ENCODE measurements at places on chromosomes 6 and 20.
A peak's percentile ranks its signal among the peaks of the same experiment; 100 is the strongest.

- no peak for DNase-seq
These were observed 132.9 kb downstream of the JPH2 start for GRCh38 chr20:44054118-44054517.

- DNase-seq: peak; percentile 75
These were observed 36.9 kb downstream of the B4GALT5 start for GRCh38 chr20:49676581-49677291.

DNA sequence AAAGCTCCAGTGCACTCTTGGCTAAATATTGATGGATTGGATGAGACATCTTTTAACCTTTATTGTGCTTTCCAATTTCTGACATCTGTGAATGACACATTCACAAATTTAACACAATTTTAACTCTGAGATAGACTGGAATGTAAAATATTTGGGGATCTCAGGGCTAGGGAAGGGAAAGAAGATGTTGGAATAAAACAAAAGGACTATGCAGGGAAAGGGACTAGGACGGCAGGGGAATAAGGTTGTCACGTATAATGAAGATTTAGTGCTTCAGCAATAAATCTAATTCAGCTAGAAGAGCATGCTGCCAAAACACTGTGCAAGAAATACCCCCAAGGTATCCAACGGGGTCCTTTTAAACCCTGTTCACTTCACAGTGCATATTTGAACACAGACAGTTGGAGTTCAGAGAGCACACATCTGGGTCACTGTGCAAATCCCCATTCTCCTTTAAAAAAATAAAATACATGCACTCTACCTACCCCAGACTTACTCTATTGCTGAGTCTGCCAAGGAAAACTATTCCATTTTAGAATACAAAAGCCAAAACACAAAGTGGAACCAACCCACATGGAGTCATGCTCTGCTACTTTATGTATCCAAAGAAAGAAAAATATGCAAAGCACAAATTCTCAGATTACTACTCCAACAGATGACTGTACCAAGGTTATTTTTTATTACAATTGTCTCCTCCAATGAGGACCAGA, 151.0 kb upstream of the RSPO3 start:
- DNase-seq: no peak

DNA sequence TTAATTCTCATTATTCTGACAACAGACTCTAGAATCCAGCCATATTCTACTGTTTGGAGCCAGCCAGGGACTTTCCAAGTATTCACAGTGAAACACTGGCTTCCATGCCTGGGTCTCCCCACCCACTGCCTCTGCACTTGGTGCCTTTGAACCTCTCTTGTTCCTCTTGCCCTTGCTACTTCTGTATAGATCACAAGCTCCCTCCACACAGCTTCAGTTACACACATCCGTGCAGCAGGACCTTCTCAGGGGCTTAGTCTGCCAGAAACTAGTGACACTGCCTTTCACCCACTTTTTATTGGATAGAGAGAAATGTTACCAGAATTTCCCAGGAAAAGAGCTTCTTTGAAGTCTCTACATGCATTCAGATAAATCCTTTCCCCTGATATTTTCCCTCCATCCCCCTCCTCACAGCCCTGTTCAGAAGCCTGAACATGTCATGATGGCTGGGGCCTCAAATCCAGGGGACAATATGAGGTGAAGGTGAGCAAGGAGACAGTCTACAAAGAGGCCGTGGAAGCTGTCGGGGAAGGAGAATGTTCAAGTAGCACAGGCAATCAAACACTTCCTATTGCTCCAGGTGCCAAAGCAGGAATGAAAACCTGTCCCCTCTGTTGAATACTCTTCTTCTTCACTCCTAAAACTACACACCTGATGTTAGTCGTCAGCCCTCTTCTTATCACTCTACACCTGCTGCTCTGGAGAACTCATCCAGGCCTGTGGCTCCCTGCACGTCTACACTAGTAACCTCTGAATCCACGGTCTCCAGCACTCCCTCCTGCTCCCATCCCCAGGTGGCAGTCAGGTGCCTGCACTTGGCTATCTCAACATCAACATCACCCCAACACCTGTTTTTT, 20.2 kb upstream of the HLA-DOA start:
- peak; percentile 49 for DNase-seq

- DNase-seq: no peak
These were observed 2.9 kb upstream of the IER3 start for GRCh38 chr6:30747300-30747687.

DNA sequence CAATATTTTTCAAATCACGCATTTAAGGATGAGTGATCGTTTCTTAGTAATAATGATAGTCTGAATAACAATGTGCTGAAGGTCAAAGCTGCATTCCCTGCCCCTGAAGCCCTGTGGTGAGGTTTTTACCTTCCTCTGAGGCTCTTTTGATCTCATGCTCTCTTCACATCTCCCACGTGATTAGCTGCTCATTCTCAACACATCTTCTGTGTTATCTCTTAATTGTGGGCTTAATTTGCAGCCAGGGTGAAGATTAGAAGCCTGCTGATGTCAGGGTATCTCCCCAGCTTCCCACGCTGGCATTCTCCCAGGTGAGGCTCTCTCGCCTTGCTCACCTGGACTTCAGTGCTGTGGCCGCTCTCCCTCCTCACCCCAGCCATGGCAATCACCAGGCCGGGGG, 109.7 kb upstream of the FOXQ1 start:
- no peak for DNase-seq

DNA sequence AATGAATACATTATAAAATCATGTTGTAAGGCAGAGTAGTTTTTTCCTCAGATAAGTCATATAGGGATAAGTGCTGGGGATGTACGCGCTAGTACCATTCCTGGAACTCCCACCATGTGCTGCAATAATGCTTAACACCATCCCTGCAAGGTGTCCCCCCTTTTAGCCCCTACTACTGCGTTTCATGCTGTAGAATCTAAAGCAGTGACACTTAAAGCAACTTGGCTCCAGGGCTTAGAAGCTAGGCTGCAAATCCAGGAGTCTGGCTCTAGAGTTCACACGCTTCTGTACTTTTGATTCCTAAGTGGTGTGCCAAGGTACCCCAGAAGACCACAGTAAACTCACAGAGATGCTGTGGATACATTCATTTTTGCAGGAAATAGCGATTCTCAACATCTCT, 183.1 kb downstream of the DOK5 start:
- DNase-seq: no peak

GRCh38 chr6:159169193-159169555, at the start of gene FNDC1:
TSS of gene FNDC1 (plus strand) at chr6:159169400. CDS start at chr6:159169597, 197 bp downstream.
- DNase-seq: peak; percentile 59

DNA sequence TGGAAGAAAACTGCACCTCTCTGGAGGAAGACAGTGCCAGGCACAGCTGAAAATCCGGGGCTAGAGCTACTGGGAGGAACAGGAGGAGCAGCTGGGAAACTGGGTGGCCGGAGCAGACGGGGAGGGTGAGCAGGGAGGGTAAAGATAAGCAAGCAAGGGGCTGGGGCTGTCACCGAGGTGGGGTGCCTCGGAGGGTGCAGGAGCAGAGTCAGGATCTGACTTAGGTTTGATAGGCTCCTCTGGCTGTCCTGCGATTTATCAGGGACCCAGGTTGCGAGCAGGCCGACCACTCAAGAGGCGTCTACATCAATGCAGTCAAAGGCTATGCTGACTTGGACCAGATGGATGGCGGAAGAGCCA, 12.3 kb downstream of the TSHZ2 start:
- no peak for DNase-seq

DNA sequence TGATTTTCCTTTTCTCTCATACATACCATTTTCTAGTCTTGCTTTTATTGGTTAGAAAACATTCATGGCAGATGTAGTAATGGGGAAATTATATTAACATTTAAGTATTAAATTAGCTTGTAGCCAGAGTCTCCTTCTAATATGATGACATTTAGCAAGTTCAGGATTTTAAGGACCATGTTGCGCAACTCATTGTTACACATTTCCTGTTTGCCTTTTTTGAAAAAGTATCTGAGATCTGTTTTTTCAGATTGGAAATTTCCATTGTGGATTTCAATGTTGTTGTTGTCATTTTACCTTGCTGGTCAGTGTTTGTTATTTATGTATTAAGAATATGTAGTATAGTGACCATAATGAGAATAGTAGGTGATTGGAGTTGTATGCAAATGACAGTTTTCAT, 38.7 kb downstream of the CDKAL1 start:
- DNase-seq: no peak

- DNase-seq: no peak
These were observed 11.5 kb downstream of the PEDS1 start for GRCh38 chr20:50141811-50142561.

DNA sequence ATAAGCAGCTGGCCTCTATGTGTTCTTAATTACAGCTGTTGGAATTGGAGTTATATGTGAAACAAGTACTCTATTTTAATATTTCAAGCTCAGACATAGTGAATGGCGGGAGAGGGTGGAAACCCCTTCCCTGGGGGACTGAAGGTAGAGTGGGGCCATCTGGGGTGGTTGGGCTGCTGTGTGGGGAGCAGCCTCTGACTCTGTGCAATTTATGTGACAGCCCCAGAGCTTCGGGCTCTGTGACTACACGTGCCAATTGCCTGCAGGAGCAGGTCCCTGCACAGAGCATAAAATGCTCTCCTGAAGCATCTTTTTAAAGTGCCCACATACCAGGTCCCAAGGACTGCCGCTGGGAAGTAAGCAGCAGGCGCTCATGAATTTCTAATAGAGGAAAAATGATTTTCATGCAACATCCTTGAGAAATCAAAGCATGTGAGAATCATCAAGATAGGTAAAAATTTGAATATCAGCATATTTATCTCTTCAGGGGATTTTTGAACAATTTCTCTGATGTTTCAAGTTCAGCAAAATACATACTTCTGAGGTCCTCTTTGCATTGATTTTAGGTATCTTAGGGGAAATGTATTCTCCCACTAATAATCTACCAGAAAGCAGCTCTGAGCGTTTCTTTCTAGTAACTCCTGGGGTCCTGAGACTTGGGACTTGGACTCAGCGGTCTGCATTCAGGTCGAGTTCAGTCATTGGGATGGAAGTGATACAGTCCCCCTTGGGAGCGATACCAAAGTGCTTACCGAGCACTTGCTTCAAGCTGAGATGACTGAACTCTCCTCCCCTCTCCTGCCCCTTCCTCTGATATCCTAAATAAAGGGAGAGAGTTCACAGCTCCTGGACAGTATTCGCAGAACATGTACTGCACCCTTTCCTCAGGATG, 40.0 kb downstream of the ALDH8A1 start:
- DNase-seq: no peak

DNA sequence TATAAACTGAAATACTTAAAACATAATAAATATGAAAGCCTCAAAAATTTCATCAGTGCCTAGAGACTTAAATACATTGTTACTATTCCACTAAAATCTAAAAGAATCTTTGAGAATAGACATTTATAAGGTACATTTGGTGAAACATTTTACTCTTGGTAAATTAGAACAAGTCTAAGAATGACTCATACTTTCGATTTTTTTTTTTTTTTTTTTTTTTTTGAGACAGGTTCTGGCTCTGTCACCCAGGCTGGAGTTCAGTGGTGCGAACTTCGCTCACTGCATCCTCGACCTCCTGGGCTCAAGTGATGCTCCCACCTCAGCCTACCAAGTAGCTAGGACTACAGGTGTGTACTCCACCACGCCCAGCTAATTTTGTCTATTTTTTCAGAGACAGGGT, 6.4 kb downstream of the FUCA2 start:
- no peak for DNase-seq

- DNase-seq: no peak
These were observed 540 bp upstream of the RBM24 start for GRCh38 chr6:17280552-17281090.

DNA sequence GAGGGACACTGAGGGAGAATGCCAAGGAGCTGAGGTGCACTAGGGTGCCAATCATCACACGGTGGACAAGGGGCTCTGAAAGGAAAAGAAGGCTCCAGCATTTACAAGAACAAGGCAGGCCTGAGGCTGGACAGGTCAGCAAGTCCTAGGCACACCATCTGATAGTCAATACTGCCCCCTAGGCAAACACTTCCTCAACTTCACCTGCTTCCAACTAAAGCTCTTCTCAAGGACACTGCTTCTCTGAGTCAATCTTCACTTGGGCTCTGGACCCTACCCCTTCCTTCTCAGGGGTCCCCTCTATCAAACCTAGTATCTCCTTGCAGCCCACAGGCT, 37.7 kb upstream of the SLC4A11 start:
- no peak for DNase-seq

- DNase-seq: no peak
These were observed 4.9 kb downstream of the ARFRP1 start for GRCh38 chr20:63702751-63703470.

DNA sequence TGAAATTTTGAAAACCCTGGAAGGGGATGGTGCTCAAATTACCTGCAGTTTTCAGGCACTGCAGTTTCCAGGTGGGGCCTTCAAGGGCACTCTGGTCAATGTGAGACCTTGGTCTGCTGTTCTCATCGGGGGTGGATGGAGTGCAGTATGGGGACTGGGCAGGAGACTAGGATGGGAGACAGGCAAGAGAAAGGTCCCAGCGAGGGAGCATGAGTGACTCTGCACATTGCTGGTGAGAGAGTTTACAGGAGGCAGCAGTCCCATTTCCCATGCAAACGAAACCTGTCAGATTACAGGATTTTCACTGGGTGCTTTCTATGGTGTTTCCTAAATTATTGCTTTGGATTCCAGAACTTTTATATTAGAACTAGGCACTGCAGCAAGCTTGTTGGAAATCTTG, 73.5 kb upstream of the DTNBP1 start:
- DNase-seq: no peak

DNA sequence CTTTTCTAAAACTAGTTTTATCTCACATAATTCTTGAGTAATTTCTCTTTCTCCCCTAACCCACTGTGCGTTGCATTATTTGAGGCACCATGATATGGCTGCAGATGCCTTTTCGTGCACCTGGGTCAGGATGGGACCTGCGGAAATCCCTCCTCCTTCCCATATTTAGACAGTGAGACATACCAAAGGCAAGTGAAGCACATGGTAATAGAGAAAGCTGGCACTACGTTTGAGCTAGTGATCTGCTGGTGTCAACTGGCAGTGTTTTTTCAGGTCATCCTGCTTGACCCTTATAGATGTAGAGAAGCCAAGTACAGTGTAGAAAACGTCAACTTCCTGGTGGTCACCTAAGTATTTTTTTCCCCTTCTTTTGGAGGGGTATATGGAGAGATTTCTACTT, 71.7 kb downstream of the FOXO3 start:
- DNase-seq: no peak

- DNase-seq: no peak
These were observed 77.3 kb downstream of the SLC22A23 start for GRCh38 chr6:3379482-3380060.

Data from CD4-positive, alpha-beta T cell treated with Interleukin-12 subunit alpha and Interleukin-12 subunit beta, for 1 hour (primary cell).